ENCODE measurements at places on chromosomes 7 and 10.

DNA sequence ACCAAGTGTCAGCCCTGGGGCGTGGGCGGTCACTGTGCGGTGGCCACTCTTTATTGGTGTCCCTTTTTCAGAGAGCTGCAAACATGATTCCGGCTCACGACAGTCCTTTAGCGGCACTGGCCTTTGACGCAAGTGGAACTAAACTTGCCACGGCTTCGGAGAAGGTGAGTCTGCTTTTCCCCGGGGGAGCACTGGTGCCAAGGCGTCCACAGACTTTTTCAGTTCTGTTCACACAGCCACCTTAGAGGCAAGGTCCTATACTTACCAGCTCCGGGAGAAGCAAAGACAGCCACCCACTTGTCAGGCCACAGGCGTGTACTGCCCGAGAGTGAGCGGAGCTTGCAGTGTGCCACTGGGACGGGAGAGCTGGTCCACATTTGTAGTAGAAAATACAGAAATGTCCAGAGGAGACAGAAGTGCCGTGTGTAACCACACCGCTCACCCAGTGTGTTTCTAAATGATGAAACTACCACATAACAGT lies 27.9 kb downstream of the WIPI2 start:
- no peak for DNase-seq

DNA sequence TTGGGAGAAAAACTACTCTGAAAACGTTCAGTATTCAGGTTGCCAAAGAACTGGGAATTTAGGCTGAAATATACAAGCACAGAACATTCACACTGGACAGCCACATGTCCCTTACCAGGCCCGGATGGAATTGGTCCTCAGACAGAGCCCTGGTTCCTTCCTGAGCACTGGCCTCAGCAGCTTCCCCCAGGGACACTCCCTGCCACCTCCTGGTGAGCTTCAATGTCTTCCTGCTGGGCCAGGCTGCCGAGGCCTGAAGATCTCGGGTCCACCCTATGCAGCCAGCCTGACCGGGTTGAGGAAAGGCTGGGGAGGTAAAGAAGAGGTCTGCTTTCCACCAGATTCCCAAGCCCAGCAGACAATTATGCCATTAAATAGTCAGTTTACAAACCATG lies 24.8 kb downstream of the LEP start:
- DNase-seq = no peak

DNA sequence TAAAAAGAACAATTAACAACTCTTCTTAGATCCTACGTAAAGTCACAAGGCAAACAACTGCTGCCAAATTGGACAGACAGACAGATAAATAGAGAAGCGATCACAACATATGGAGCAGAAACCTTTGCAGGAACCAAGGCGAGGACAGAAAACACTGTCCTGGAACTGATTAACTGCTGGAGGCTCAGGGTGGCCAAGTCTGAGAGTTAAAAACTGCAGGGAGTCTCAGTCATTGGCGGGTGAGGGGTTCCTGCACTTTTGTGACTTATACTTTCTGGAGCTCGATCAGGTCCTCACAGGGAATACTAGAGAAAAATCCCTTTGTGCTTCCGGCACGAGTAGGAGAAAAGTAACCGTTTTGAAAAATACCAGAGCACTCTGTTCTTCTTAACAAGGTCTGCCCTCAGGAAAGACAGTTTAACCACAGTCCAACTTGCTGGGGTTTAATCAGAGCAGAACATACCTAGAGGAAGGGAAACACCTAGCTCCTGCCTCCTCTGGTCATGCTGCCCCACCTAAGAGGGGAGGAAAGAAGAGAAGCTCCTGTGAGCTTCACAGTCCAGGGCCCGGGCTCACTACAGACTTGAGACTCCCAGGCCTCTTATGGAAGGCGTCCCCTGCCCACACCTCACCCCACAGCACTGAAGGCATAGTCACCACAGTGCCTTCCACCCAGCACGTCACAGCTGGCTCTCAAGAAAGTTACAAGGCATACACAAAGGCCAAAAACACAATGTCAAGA lies 74.9 kb downstream of the LARP4B start:
- no peak for DNase-seq

- no peak for DNase-seq
These were observed 20.3 kb downstream of the YWHAG start for GRCh38 chr7:76338298-76339084.

GRCh38 chr10:24708081-24708480 lies 15.6 kb downstream of the ARHGAP21 start:
- DNase-seq = no peak

- DNase-seq = no peak
These were observed 16.2 kb downstream of the RBP3 start for GRCh38 chr10:47364366-47364765.

GRCh38 chr10:7218968-7219367 lies 191.9 kb downstream of the SFMBT2 start:
- no peak for DNase-seq

Measured in right hindlimb (tissue), 1 donor.